NCI-H446 (cell line): ENCODE measurements at places on chromosomes 5 and 9.

DNA sequence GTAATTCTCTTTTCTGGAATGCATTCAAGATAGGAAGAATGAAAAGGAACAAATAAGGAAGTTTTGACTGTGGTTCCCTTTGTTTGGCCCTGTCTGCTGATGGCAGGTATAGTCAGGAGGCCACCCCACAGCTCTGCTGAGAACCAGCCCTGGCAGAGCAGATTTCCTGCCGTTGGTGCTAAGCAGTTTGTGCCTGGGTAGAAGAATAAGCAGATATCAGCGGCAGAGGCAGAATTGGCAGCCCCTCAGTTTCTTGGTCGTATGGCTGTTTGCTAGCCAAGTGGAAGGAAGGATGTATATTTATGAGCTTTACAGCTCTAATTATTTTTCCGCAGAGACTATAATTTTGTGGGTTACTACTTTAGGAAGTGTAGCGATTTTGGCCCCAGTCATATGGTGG, 310.2 kb upstream of the RFX3 start:
- no peak for DNase-seq

GRCh38 chr9:131522257-131523085, 8.6 kb downstream of the UCK1 start:
- no peak for DNase-seq

GRCh38 chr9:96139592-96140295, 162.2 kb downstream of the HSD17B3 start:
- DNase-seq = peak; percentile 49

DNA sequence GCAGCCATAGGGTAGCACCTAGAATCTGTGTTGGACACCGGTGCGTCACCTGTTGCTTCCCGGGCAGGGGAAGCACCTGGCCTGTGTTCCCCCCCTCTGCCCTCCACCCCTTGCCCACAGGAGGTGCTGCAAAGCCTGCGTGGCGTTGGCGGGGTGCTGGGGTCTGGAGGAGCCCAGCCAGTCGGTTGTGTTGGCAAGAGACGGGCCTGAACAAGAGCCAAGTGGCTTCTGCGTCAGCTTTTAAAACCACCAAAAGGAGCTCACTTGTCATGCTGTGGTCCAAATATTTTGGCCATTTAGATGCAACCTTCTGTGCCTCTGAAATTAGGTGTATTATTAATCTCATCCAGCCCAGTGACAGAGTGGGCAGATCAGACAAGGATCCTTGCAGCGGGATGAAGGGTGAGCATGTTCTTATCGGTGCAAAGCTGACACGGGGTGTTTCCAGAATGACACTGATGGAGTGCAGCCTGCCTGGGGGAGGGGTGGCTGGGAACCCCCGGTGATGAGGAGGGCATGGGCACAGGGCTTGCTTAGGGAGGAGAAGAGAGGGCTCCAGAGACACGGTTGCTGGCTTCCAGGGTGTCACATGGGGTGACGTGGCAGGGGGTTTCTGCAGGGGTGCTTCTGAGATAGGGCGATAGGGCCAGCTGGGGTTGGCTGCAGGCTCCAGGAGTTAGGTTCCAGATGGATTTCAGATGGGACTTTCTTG, 9.7 kb upstream of the RXRA start:
- no peak for DNase-seq

DNA sequence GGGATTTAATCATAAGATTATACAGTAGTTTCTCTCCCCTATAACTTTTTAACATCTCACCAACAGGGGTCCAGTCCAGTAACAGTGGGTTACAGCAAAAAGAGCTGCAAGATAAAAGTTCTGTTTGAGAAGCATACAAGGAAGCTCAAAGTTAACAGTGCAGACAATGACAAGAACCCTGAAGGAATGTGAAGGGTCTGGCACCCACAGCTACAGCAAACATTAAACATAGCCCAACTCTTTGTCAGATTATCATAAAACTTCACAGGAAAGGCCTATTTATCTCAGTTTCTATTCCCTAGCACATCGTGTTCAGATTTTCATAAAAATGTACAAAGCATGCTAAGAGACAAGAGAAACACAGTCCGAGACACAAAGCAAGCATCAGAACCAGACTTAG, 309.4 kb downstream of the DIRAS2 start:
- DNase-seq = no peak

- no peak for DNase-seq
Measured at GRCh38 chr9:82722051-82722450, 340.9 kb downstream of the RASEF start.

- DNase-seq = no peak
Measured at GRCh38 chr9:78874061-78874460, 577.1 kb downstream of the PSAT1 start.

DNA sequence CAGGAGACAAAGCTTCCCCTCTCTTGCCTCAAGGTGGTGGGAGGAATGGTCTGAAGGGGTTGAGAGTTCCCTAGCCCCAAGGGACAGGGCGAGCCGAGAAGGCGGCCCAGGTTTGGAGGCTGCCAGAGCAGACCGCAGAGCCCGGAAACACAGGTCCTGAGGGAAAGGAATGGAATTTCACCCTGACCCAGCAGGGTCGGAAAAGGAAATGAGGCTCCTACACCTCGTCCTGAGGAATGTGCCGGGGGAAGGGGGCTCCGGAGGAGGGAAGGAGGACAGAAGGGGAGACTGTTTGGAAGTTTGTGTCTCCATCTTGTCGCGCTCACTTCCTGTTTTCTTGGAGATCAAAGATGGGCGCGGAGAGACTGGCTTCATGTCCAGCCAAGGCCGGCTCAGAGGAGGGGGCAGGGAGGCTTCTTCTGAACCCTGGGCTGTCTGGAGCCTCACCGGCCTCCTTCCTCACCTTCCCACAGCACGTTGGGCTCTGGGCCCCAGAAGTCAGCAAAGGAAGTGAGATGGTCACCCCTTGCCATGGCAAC, 9.6 kb downstream of the ENG start:
- DNase-seq = no peak

DNA sequence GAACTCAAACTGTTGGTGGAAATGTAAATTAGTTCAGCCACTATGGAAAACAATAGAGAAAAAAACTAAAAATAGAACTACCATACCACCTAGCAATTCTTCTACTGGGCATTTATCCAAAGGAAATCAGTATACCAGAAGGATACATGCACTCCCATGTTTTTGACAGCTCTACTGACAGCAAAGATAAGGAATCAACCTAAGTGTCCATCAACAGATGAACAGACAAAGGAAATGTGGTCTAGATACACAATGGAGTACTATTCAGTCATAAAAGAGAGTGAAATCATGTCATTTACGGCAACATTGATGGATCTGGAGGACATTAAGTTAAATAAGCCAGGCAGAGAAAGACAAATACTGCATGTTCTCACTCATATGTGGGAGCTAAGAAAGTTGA, 21.8 kb upstream of the C9orf40 start:
- no peak for DNase-seq

- DNase-seq = no peak
Measured at GRCh38 chr5:8865686-8866374, 680.0 kb downstream of the SEMA5A start.

DNA sequence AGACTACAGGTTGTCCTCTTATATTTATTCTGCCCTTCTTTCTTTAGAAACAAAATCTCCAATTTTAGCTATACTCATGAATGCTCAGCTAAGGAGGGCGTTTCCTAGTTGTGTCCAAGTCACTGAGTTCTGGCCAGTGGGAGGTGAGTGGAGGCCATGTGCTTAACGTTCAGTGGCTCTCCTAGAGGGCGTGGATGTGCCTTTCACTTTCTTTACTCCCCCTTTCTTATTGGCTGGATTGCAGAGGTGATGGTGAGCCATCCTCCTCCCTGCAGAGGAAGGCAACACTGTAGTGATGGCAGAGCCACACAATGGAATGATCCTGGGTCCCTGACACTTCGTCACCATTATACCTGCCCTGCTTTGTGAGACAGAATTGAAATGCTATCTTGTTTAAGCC, 54.6 kb downstream of the ALG2 start:
- DNase-seq = no peak

GRCh38 chr5:59333416-59333815, 560.1 kb downstream of the PDE4D start:
- DNase-seq = peak; percentile 60

DNA sequence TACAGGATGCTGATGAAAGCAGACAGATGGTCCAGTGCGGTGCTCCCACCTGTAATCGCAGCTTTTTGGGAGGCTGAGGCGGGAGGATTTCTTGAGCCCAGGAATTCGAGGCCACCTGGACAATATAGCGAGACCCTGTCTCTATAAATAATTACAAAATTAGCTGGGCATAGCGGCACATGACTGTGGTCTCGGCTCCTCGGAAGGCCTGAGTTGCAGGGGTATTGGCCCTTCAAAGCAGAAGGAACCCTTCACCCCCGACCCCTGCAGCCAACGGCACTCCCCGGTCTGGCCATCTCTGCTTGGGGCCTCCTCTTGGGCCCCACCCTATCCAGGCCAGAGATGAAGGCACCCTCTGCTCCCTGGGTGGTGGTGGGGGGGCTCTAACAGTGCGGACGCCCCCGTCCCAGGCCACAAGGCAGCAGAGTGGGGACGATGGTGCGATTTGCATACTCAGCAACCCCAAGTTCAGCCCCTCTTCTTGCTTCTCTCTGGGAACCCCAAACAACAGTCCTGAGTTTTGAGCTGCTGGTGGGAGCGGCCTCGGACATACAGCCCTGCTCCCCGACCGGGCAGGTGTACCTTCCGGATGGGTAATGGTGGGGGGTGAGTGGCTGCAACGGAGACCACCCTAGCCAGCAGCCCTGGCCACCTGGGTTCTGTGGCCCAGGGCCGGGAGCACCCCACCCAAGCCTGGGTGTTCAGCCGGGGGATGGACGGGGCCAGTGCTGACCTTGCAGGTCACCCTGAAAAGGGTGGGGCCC, 50.7 kb downstream of the NACC2 start:
- DNase-seq = no peak

- no peak for DNase-seq
Measured at GRCh38 chr9:129182625-129183494, 4.8 kb upstream of the IER5L start.

DNA sequence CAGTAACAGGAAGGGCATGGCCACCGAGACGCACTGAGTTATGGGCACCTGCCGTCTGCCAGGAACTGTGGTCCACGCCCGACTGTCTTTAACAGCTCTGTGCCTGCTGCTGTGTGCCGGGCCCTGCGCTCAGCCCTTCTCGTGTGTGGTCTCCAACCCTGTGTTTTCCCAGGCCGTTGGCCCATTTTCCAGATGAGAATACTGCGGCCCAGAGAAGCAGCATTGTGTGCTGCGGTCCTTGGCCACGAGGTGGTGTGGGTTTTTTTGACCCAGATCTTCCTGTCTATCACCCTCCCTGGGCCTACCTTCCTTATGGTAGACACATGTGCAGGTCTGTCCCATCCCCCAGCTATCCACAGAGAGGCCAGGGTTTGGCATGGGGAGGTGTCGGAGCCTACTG, 47.0 kb downstream of the RXRA start:
- no peak for DNase-seq

DNA sequence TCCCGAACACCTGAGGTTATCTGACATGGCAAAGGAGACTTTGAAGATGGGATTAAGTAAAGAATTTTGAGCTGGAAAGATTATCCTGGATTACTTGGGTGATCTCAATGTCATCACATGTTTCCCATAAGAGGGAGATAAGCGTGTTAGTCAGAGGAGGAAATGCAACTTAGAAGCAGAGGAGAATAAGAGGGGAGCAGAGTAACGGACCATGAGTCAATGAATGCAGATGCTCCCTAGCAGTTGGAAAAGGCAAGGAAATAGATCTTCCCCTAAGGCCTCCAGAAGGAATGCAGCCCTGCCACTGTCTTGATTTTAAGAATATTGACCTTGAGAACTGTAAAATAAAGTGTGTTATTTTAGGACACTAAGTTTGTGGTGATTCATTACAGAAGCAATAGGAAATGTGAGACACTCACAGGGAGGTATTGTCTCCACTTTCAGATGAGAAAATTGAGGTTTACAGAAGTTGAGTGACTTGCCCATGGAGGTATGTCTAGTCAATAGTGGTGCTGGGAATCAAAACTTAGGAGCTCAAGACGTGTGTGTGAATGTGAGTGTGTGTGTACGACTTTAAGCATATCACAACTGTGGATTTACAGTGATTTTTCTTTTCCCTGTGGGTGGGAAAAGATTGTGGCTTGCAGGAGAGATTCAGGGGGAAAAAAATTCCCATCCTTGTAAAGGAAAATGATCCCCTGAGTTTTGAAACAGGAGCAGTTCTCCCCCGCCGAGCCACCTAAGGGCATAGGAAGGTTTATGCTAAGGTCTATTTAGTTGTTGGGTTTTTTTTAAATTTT, 125.3 kb downstream of the TRIM32 start:
- no peak for DNase-seq

GRCh38 chr5:60719329-60719728, 19.4 kb upstream of the DEPDC1B start:
- no peak for DNase-seq

- DNase-seq = no peak
Measured at GRCh38 chr9:121085661-121086060, 10.9 kb downstream of the CNTRL start.

DNA sequence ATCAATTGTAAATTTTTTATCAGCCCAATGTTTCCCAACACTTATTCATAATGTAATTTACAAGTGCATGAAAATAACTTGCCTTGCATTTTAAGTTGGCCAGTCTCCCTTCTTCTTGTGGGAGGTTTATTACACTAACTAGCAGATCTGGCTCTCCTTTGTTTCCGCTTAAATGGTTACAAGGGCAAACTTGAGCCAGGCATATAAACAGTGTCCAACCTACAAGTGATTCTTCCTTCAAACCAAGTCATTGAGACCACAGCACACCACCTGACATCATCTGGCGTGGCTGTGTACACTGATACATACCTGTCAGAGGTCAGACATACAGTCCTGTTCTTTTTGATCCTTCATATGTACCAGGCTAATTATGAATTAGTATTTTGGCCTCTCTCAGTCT, 80.1 kb downstream of the ALDH1A1 start:
- DNase-seq = no peak

GRCh38 chr9:7606591-7606990, 193.0 kb downstream of the DMAC1 start:
- DNase-seq = no peak

DNA sequence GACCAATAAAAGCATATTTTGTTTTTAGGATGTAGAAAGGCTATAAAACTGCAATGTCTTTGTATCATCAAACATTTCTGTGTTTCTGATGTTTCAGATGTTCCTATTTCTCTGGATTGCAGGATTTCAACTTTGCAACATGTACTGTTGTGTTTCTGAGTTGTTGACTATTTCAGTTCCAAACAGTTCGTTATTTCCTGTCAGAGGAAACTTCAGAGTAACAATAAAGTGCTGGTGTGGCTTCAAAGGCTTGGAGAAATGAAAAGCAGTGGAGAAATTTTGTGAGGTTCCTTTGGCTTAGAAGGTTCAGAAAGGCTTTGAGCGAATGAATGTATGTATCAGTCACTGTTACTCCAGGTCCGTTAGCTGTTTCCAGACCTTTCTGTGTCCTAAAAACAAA, 17.2 kb downstream of the TJP2 start:
- no peak for DNase-seq

GRCh38 chr9:36190388-36191289, at the start of gene CLTA:
Gene CLTA (plus strand): TSS chr9:36190921. CDS start chr9:36191057, 136 bp downstream.
- DNase-seq = peak; percentile 98

- DNase-seq = no peak
Measured at GRCh38 chr9:69370430-69370829, 45.4 kb downstream of the ENTREP1 start.
